ENCODE measurements at places on chromosomes 1 and 21.
A peak's percentile ranks its signal among the peaks of the same experiment; 100 is the strongest.

DNA sequence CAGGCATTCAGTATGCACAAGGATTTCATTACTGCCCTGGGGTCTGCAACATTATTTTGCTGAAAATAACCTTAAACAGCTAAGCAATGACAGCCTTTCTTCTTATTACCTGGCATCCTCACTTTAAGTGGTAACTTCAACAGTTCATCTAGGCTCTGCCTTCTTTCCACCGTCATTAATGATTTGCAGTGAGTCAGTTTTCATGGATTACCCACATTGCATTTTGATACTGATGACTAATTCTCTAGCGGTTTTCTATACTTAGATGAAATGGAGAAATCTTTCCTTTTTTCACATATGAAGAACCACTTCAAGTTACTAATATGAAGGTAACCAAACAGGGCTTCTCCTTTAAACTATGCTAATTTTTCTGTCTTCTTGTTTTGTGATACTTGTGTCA is 226.9 kb upstream of the TMPRSS15 start:
- no peak for DNase-seq

DNA sequence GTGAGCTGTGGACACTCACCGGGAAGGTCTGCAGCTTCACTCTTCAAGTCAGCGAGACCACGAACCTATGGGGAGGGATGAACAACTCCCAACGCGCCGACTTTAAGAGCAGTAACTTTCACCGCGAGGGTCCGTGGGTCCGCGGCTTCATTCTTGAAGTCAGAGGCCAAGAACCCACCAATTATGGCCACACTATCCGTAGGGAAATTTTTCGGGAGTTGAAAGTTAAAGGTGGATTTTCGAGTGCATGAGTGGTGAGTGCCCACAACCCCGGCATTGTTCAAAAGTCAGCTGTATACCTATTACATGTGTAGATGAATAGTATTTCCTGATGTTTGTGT is 19.7 kb downstream of the EXOC8 start:
- DNase-seq, result no peak

DNA sequence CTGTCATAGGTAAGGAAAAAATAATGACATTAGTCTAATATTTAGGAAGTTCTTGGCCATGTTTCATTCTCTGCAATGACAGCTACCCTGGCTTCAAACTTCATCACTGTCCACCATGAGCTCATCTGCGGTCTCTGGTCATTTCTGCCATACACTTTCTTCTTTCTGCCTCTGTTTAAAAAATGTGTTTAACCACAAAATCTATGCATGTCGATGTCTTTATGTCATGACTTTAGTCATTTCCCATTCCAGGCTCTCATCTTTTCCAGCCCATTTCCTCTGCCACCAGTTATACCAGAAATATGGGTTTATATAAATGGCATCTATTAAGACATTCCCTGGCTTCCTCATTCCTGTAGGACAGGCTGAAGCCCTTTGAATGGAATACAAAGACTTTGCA is 68.5 kb upstream of the DUSP10 start:
- DNase-seq, result no peak

DNA sequence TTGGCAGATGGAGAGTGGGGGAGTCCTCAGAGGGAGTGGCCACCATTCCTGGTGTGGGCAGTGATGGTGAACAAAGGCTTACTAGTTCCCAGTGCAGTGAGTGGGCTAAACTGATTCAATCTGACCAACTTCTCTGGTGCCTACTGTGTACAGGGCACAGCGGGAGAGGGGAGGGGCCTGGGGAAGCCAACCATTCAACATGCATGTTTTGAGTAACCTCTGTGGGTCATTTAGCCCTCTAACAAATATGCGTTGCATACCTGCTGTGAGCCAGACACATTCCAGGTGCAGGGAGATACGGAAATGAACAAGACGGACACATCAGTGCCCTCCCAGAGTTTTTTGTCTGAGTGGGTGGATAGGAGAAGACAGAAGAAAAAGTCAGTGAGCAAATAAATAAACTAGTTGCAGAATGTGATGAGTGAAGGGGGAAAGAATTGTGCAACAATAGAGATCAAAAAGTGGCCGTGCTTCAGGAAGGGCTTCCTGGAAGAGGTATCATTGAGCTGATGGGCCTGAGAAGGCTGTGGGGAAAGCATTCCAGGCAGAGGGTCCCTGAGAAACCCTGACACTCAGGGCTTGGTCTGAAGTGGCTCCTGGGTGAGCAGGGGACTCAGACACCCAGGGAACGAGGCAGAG is 78.8 kb downstream of the EPHB2 start:
- DNase-seq, result no peak

DNA sequence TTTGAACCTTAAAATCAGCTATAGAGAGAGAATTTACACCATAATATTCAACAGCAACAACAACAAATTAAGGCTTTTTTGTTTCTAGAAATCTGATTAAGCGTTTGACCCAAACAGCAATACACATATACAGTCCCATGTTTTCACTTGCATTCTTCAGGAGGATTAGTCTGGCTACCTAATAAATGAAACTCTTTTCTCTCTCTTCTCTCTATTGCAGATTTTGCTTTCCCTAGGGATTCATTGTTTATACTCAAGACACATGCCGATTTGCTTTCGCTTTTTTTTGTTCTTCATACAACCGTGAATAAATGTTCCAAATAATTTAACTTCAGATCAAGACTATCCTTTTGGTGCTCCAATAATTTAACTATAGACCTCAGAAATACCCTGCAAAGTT is 162.4 kb upstream of the PTBP2 start:
- DNase-seq, result no peak

- no peak for DNase-seq
These were observed 11.7 kb upstream of the UCK2 start for GRCh38 chr1:165815725-165816124.

DNA sequence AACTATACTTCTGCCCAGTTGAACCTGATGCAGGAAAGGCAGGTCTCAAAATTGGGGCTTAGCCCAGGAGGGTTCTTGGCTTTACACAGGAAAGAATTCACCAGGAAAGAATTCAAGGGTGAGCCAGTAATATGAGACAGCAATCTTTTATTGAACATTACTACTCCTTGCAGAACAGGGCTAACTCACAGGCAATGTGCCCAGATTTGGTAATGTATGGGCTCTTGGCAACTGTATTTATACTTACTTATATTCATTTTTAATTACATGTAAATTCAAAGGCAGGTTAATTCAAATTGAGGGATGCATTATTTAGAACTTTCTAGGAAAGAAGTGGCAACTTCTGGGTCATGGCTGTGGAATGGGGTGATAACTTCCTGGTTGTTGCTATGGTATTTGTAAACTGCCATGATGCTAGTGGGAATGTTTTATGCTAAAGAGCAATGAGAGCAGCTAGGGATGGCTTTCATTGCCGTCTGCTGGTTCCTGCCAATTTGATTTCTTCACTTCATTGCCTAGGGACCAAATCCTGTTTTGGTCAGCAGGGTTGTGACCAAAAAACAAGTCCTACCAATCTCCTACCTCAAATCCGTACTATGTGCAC is 107.5 kb downstream of the CHRM3 start:
- no peak for DNase-seq

GRCh38 chr1:36576118-36576517 is 93.4 kb upstream of the CSF3R start:
- DNase-seq, result peak; percentile 72

- DNase-seq, result no peak
These were observed 7.3 kb downstream of the RNU5D-1 start for GRCh38 chr1:44723496-44724295.

DNA sequence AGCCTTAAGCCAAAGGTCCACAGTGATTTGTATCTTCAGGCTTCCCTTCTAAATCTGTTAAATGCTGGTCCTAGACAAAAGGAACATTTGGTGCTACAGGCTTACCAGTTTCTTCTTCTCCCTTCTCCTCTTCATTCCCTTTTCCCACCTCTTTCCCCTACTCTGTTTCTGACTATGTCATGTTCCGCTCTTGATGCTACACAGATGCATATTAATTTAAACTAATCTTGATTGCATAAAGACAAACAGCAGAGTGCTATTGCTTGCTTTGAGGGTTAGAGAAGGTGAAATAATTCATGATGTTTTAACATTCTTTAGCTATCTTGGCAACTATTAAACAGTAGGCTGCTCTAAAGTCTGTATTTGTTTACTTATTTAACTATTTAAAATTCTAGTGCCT is 34.3 kb upstream of the COL24A1 start:
- DNase-seq, result no peak

DNA sequence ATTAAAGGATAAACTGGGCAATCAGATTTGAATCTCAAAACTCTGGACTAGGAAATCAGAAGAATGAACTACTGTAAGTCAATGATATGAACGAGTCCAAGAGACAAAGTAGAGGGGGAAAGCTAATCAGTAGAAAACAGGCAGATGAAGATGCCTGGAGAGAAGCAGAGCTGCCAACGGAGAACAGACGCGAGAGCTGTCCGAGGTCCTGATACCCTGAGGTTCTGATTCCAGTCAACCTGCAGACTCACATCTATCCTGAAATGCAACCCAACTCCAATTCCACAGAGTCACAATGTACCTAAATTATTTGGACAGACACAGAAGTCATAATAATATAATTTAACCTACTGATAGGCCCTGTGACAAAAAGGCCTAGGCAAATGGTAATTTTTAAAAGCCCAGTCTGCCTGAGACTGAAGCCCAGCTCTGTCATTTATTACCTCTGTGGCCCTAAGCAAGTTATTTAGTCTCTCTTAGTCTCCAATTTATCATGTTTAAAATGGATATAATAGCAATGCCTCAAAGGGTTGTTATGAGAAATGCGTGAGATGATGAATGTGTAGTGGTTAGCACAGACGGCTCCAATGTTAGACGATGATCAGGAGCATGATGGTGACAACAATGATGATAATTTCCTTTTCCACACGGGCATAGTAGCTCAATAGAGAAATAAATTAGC is 33.4 kb downstream of the RGS7 start:
- peak; percentile 64 for DNase-seq

DNA sequence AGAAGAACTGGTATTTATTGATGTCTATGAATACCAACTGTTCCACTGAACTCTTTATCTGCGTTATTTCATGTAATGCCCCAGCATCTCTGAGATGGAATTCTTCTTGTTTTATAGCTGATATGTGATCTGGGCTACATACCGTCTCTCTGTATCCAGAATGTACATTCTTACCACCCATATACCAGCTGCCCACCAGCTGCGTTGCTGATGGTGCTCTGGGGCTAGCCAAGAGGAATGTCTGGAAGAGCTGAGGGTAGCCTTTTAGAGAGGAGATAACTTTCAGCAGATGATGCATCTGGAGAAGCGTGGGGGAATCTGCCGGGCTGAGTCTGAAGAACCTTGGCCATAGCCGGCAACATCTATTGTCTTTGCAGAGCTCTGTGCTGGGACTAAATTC is 137.5 kb downstream of the RYR2 start:
- no peak for DNase-seq

GRCh38 chr1:231040019-231040799 is at the start of gene FAM89A:
TSS of gene FAM89A (minus strand) at chr1:231040254. CDS start at chr1:231040211, 43 bp downstream.
- peak; percentile 35 for DNase-seq

DNA sequence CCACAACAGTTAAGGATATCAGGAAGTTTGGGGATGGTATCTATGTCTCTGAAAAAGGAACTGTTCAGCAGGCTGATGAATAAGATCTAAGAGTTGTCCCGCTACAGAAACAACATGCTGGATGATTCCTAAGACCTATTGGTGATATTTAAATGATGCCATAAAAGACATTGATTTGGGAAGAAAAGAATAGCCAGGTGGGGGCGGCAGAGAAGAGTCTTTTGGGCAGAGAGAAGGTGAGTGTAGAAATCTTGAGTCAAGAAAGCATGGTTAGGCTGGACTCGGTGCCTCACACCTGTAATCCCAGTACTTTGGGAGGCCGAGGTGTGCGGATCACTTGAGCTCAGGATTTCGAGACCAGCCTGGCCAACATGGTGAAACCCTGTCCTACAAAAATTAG is 11.8 kb upstream of the TMEM201 start:
- no peak for DNase-seq

DNA sequence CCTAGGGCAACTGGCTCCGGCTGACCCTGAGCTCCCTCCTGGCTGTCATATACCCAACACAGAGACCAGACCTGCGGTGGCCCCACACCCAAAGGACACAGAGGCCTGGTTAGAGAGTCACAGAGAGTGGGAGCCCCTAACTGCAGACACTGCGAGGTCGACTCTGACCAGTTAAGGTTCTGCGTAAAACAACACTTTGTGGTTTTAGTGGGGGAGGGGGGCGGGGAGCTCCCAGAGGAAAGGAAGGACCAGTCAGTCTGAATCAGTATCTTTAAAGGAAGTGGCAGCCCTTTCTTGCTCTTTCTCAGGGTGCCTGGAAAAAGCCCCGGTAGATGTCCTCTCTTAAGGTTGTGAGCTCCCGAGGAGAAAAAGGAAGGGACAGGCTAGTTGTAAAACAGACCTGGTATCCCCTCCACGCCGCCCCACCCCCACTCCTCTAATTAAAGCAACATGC is 2.4 kb downstream of the SSBP3 start:
- no peak for DNase-seq

DNA sequence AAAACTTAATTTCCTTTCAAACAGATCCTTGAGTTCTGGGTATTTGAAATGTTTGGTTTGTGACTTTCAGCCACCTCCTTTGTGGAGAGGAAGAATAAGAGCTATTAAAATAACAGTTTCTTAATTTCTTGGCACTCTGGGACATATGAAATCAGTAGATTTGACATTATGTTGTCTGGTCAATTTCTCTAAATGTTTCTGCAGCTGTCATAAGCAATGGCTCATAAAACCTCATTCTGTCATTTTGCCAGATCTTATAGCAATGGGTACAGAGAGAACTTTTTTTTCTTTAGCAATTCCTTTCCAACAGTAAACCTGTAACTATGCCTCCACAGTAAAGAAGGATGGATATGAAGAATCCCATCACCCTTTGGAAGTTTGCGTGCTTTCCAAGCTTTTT is 52.6 kb downstream of the LAMC1 start:
- DNase-seq, result no peak

GRCh38 chr1:101291562-101292380 is 55.0 kb downstream of the S1PR1 start:
- no peak for DNase-seq

DNA sequence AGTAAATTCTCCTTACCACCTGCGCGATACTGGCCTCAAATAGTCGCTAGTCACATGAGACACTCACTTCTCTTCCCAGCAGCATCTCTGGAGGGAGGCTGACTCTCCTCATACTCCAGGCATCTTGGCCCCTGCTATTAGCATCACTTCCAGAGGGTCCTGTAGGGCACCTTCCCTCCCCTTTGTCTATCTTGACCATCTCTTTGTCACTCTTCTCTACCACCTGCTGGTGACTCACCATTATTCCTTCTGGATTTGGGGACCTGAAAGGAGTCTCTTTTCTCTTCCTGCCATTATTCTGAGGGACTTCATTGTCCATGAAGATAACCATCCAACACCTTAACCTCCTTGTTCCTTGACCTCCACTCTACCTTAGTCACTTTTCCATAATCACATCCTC is 31.7 kb upstream of the GPR37L1 start:
- DNase-seq, result no peak

Measured in neuronal stem cell (in vitro differentiated cells).